ENCODE measurements at places on chromosomes 13 and 19. TPM values are rescaled to one million over a fixed set of nuclear protein-coding genes. Genes with fewer than 3 reads are reported as not detected.

DNA sequence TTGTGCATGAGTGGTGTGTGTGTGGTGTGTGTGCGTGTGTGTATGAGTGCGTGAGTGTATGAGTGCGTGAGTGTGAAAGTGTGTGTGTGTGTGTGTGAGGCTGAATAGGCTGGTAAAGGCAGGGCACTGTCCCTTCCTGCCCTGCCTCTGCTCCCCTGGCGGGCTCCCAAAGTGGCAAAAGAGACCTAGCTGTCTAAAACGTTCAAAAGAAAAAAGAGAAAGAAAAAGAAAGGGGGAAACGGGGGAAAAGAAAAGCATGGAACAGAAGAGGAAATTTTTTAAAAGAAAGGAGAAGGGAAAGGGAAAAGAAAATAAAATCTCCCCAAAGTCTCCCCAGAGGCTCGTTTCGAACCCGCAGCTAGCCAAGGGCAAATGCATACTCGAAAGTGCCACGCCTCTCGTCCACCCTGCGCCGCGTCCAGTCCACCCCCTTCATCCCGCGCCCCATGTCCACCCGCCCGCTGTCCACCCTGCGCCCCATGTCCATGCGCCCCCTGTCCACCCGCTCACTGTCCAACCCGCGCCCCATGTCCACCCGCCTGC is 37.0 kb upstream of the FLT1 start:
- no peak for DNase-seq
- no peaks in the 10 kb centered on the region for H3K36me3 ChIP-seq
- no peak overlapping the region for H3K27ac ChIP-seq
- H3K4me3 ChIP-seq: peak overlapping the region; percentile 25
- no peaks in the 10 kb centered on the region for H3K27me3 ChIP-seq

- no peak for DNase-seq
- H3K4me3 ChIP-seq: no peak overlapping the region
- H3K27me3 ChIP-seq: no peaks in the 10 kb centered on the region
- H3K36me3 ChIP-seq: no peaks in the 10 kb centered on the region
- no peak overlapping the region for H3K27ac ChIP-seq
These were observed 22.6 kb downstream of the RXFP2 start for GRCh38 chr13:31761951-31762350.

DNA sequence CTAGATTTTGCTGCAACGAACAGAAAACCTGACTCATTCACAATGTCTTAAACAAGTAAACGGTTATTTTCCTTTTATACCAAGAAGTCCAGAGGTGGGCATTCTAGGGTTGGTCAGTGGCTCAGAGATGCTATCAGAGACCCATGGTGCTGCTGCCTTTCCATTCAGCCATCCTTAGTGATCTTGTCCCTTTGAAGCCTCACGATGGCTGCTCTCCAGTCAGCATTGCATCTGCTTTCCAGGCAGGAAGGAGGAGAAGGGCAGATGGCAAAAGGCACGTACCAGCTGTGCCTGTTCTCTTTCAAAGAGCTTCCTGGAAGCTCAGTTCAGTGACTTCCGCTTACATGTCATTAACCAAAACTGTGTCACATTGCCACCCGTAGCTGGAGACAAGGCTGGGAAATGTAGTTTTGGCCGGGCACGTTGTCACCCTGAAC is 30.1 kb downstream of the WDFY2 start:
- H3K36me3 ChIP-seq: no peaks in the 10 kb centered on the region
- H3K4me1 ChIP-seq: no peaks in the 10 kb centered on the region
- H3K27ac ChIP-seq: peak overlapping the region; percentile 46
- H3K4me3 ChIP-seq: no peak overlapping the region
- DNase-seq: no peak

Gene KLF1
- total RNA-seq: not detected

Gene ANO8
- 10.7 TPM for total RNA-seq
